ENCODE measurements at places on chromosomes 6 and 20. TPM values are rescaled to one million over a fixed set of nuclear protein-coding genes. Genes with fewer than 3 reads are reported as not detected.
A peak's percentile ranks its signal among the peaks of the same experiment; 100 is the strongest.

DNA sequence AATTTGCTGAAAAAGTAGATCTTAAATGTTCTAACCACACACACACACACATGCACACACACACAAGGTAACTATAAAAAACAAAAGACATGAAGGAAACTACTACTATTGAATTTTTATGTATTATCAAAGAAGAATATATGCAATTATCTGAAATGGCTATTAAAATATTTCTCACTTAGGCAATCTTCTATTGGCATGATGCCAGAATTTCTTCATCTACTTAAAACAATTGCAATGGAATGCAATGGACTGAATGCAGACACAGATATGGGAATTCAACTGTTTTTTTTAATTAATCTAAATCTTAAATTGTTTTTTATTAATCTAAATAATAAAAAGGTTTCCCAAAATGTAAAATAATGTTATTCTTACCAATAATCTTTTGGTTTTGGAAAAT is 152.6 kb upstream of the SMLR1 start:
- no peak for DNase-seq

DNA sequence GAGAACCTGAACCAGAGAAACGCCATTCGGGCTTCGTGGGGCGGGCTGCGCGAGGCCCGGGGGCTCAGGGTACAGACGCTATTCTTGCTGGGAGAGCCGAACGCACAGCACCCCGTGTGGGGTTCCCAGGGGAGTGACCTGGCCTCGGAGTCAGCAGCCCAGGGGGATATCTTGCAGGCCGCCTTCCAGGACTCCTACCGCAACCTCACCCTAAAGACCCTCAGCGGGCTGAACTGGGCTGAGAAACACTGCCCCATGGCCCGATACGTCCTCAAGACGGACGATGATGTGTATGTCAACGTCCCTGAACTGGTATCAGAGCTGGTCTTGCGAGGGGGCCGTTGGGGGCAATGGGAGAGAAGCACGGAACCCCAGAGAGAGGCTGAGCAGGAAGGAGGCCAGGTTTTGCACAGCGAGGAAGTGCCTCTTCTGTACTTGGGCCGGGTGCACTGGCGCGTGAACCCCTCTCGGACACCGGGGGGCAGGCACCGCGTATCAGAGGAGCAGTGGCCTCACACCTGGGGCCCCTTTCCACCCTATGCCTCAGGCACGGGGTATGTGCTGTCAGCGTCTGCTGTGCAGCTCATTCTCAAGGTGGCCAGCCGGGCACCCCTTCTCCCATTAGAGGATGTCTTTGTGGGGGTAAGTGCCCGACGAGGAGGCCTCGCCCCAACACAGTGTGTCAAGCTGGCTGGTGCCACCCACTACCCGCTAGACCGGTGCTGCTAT is 904 bp downstream of the B3GALT4 start:
- no peak for DNase-seq

DNA sequence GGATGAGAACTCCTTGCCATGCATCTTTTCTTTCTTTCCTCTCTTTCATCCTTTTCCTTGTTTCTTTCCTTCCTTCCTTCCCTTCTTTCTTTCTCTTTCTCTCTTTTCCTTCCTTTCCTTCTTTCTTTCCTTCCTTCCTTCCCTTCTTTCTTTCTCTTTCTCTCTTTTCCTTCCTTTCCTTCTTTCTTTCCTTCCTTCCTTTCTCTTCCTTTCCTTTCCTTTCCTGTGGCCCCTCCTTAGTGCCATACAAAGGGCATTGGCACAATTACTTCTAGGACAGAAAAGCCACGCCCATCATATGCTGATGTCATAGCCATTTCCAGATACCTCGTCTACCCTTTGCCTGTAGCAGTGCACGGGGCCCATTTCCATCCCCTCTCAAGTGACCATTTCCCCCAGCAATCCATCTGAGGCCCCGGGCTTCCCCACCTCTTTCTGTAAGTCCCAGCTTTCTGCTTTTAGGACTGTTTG is 2.2 kb upstream of the CENPB start:
- DNase-seq: no peak

- DNase-seq: no peak
These were observed 20.0 kb downstream of the ITPR3 start for GRCh38 chr6:33641144-33641543.

- peak; percentile 30 for DNase-seq
These were observed 23.3 kb downstream of the NOX3 start for GRCh38 chr6:155432293-155432692.

DNA sequence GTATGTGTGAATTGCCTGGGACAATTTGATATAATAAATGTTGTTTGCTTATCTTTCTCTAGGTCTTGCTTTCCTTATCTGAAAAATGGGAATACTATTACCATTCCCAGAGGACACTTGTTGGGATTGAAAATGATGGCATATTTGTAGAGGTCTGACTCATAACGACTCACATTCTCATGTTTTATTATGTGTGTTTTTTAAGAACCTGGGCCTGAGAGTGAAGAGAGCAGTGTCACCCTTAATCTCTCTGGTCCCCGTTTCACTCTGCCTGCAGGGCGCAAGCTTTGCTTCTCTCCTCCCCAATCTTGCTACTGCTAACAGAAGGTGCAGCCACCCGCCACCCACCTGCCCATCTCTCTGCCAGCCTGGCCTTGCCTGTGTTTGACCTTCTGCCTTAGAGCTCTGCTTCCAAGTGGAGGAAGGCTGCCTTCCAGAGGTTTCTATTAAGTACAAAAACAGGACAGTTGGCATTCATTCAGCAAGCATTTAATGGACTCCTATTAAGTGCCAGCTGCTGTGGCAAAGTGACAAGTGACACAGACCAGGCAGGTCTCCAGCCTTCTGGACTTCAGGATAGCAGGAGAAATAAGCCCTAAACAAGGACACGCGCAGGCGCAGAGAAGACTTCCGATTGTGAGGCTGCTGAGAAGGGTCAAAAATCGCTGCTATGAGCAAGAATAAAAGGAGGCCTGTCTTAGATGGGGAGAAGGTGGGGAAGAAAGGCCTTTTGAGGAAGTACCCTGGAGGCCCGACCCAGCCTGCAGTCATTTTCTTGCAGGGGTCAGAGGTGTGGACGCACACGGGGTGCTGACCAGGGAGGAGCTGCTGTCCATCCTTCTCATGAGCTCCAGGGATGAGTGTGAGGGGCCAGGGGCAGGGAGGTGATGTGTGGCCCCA is 112.5 kb downstream of the JPH2 start:
- peak; percentile 85 for DNase-seq

- DNase-seq: no peak
These were observed 65.5 kb downstream of the PLCB4 start for GRCh38 chr20:9134346-9134745.

DNA sequence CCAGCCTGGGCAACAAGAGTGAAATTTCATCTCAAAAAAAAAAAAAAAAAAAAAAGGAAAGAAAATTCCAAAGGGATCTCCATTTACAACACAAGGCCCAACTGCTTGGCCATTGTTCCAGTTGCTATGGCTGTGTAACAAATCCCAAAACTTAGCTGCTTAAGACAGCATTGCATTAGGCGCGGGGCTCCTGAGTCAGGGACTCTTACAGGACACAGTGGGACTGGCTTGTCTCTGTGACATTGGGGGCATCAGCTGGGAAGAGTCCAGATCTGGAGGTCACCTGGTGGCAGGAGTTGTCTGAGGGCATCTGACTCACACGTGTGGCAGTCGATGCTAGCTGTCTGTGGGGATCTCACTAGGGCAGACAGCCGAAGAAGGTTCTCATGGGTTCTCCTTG is 35.6 kb downstream of the TTLL9 start:
- no peak for DNase-seq

GRCh38 chr20:7608250-7608649 is 332.0 kb downstream of the HAO1 start:
- DNase-seq: no peak

DNA sequence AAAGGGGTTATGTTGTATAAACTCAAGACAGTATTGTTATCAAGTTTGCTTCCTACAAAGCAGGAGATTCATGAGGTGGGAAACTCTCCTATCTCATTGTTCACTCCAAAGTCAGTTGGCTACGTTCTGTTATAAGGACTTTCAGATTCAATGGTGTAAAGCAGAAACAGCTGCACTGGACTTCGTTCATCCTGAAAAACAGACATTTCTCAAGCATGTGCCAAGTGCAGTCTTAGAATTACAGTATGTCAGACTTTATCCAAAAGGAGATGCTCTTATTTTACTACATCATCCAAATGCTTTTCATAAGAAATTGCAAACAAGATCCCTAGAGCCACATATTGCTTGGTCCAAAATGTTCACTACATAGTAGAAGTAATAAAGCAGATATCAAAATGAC is 14.9 kb downstream of the COL21A1 start:
- no peak for DNase-seq

- peak; percentile 42 for DNase-seq
These were observed 28.2 kb downstream of the SLC12A5 start for GRCh38 chr20:46056970-46057855.

DNA sequence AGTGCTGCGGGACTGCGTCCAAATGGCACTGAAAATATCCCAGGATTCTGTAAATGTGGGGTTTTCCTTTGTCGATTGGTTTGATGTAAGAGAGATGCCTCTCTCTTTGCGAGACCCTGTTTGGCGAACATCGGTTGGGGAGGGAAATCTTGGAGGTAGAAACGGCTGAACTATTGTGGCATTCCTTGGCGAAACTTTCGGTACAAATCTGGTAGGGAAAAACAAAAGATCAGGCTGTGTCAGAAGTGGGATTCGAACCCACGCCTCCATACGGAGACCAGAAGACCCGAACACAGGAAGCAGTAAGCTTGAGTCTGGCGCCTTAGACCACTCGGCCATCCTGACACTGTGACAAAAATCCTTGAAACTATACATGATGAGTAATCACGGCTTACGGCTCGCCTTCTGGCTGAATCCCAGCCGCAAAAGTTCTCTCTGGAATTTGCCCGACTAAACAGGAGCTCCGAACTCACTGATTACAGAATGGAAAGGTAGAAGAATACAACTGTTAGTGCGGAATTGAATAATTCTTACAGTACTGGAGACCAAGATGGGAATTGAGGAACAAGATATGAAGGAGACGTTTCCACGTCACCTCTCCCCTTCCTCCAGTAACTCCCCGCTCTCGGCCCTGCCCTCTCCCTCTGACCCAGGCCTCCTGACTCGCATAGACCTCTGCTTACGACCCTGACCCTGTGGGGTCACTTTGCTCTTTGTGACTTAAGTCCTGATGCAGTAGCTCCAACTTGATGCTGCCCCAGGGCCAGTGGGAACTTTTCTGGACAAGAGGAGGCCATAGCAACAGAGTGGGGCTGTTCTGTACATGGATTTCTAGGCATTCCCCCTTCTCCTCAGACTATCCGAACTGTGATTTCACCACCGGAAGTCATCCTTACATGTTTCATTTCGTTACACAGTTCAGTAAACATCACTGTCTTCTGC is 132.8 kb upstream of the ZNF184 start:
- DNase-seq: peak; percentile 59

Gene FAM184A
- 0.03 TPM for polyA plus RNA-seq

GRCh38 chr6:75266716-75267291 is 17.8 kb downstream of the TMEM30A start:
- peak; percentile 76 for DNase-seq

GRCh38 chr6:167988945-167989841 is 8.3 kb upstream of the KIF25 start:
- no peak for DNase-seq

Gene APOM
- 3.5 TPM for polyA plus RNA-seq

GRCh38 chr20:38342216-38342615 is 4.1 kb upstream of the LBP start:
- DNase-seq: no peak

Gene TBXT
- not detected for polyA plus RNA-seq

DNA sequence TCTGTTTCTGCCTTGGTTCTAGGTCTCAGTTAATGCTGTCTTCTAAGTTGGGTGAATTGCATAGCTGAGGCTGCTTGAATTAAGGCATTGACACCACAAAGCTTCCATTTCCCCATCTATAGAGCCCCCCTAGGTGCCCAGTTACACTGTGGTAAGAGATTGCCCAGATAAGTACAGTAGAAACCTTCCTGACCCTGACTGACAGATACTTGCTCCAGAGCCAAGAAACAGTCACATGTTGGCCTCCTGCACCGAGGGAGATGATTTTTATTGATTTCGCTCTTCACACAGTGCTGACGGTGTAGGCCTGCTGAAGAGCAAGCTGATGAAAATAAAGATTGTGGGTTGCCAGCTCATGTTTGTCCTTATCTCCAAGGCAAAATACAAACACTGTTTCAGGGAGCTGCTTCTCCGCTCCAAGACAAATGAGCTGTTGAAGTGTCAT is 67.9 kb downstream of the TRMT11 start:
- DNase-seq: no peak

DNA sequence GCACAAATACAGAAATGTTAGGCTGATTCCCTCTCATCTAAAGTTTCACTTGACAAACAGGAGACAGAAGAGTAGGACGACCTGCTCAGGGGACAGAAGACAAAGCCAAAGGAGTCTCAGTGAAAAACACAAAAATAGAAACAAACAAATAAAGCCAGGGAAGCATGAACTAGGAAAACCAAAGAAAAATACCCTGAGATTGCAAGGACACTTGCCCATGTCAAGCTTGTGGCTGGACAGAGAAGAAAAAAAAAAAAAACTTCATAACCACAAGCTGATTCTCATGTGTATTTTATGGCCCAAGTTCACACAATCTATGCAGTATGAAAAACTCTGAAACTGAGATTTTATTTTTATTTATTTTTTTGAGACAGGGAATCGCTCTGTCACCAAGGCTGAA is 85.6 kb upstream of the BEND6 start:
- no peak for DNase-seq

Gene KIF25
- polyA plus RNA-seq: not detected

DNA sequence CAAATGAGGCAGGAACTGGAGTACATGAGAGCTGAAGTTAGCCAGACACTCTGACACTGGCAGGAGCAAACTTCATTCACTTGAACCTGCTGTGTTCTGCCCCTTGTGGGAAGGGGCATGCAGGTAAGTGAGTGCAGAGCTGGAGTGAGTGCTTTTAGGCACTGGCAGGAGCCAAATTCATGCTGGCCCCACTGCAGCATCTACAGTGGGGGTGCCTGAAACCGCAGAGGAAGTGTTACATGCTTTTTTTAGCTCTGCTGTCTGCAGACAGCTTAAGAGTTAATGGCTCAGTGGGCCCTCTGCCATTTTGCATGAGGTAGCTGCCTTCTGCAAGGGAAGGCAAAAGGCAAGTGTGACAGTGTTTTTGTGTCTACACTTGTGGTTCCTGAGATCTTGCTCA is 167.9 kb upstream of the SYNCRIP start:
- no peak for DNase-seq

Gene PRSS16
- polyA plus RNA-seq: 0.39 TPM

DNA sequence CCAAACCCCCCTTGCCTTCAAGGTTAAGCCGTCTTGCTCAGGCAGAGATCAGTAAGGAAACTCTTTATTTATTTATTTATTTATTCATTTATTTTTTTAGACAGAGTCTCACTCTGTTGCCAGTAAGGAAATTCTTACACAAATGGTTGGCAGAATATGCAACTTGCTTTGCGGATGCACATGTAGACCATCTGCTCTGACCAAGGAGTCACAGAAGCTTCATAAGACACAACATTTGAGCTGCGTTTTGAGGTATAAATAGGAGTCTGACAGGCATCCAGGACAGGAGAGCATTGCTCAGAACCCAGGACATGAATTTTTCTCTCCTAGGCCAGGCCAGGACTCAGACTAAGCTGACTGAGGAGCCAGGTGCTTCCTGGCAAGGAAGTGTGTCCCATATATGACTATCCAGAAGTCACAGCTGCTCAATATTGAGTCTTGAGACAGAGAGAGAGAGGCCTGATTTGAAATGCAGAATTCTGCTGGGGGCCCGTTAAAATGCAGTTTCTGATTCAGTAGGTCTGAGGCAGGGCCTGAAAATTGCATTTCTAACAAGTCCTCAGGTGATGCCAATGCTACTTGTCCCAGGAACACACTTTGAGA is 43.9 kb downstream of the HLA-A start:
- DNase-seq: no peak

Gene NT5E
- 178 TPM for polyA plus RNA-seq

All from IMR-90 (cell line).